Stimulated activated CD8-positive, alpha-beta memory T cell treated with anti-CD3 and anti-CD28 coated beads, Interleukin-2, amount 100 ng/mL, for 48 hours (primary cell): ENCODE measurements at places on chromosomes 12 and 14.

- DNase-seq: no peak
These were observed 47.4 kb downstream of the DYRK2 start for GRCh38 chr12:67695974-67696373.

GRCh38 chr12:20426191-20426590 is 57.9 kb downstream of the PDE3A start:
- no peak for DNase-seq

DNA sequence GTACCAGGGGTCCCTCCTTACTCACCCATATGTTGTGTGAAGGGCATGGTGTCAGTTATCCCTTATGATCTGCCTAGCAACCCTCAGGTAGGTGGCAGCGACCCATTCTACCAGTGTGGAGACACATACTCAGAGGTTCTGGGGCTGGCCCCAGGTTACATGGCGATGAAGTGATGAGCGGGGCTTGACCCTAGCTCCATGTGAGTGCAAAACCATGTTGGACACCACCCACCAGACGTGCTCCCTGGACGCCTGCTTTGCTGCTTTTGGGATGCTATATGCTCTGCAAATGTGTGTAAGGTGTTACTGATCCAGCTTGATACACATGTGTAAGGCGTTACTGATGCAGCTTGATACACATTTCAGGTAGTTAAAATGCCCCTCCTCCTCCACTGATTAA is 33.3 kb downstream of the EP400 start:
- no peak for DNase-seq

DNA sequence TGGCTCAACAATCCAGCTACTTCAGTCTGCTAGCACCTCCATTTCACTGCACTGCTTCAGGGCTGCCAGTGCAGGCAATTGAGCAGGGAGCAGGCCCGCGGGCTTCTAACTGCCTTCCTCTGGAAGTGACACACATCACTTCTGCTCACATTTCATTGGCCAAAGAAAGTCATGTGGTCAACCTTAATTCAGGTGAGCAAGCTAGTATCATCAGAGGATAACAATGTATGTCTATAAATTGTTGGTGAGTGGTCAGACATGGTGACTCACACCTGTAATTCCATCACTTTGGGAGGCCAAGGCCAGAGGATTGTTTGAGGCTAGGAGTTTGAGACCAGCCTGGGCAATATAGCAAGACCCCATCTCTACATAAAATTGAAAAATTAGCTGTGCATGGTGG is 22.3 kb upstream of the CHGA start:
- DNase-seq: no peak

- DNase-seq: no peak
These were observed 6.2 kb downstream of the CHST11 start for GRCh38 chr12:104462931-104463339.

DNA sequence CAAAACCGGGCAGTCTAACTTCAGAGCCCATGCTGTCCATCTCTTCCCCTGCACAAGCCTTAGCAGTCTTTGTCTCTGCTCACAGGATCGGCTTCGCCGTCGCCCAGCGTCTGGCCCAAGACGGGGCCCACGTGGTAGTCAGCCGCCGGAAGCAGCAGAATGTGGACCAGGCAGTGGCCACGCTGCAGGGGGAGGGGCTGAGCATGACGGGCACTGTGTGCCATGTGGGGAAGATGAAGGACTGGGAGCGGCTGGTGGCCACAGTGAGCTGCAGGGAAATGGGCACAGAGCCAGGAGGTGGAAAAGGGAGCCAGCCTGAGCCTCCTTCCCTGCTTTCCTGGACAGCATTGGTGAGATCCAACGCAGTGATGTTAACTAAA is 14.2 kb upstream of the CARMIL3 start:
- no peak for DNase-seq

GRCh38 chr14:101731187-101732080 is 30.1 kb upstream of the PPP2R5C start:
- peak; percentile 79 for DNase-seq

- no peak for DNase-seq
These were observed 1.5 kb downstream of the PRDM4 start for GRCh38 chr12:107759410-107759809.

DNA sequence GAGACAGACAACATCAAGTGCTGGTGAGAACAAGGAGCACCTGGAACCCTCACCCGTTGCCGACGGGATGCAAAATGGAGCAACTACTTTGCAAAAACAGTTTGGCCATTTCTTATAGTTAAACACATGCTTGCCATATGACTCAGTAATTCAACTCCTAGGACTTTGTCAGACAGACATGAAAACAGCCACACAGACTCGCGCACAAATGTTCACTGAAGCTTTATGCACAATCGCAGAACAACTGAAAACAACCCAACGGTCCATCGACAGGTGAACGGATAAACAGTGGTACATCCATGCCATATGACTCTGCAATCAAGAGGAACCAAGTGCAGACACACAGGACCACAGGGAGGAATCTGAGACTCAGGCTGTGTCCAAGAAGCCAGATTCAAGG is 30.8 kb downstream of the NCOR2 start:
- DNase-seq: no peak

DNA sequence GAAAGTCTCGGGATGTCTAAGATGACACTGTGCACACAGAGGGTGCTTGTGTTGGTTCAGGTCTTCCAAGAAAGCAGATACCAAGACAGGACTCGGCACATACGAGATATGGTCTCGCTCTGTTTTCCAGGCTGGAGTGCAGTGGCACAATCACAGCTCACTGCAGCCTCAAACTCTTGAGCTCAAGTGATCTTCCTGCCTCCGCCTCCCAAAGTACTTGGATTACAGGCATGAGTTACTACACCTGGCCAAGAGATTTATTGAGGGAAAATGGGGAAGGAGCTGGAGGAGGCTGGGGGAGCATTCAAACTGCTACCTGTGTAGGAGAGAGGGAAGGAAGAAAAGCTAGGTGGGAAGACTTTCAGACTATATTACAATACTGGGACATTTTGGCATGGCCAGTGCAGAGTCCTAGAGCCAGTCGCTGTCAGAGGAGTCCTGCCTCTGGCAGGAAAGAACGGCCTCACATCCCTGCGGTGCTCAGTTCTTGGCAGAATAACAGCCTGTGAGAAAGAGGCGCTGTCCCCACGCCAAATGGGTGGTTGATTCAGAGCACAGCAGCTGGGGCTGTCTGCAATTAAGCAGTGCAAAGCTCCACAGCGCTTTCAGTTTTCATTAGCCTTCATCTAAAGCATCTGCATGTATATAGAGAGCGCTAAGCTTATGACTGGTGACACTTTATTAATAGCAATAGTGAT is 18.3 kb downstream of the SLC17A8 start:
- DNase-seq: no peak

DNA sequence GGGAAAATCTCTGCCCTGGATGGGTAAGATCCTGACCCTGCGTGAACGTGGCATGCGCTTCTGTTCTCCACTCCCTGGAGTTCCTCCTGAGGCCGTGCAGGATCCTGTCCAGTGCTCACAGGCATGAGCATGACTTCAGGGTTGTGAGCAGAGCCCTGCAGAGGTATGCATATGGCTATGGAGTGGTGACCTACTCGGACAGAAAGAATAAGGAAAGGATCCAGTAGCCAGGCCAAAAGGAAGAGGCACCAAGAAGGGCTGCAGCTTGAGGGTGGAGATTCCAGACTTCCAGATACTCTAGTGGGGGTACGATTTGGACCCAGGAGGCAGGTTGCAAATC is 20.8 kb upstream of the CD27 start:
- no peak for DNase-seq

DNA sequence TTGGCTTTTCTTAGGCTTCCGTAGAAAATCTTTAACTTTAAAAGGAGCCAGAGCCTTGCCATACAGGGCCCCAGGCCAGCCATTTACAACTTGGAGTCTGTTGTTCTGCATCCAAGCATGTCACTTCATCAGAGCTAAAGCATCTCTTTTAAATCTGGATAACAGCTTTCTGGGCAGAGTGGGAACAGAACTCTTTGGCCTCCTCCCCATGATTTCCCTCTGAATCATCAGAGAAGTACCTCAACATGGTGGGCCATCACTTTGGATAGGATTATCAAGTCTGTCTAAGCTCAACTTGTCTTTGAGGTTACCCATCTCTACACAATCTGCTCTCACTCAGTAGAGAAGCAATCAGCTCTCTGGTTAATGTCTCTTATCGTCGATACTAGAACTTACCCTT is 170.9 kb downstream of the SLC6A15 start:
- DNase-seq: no peak

- DNase-seq: peak; percentile 28
These were observed 630 bp downstream of the FOS start for GRCh38 chr14:75279153-75279762.

DNA sequence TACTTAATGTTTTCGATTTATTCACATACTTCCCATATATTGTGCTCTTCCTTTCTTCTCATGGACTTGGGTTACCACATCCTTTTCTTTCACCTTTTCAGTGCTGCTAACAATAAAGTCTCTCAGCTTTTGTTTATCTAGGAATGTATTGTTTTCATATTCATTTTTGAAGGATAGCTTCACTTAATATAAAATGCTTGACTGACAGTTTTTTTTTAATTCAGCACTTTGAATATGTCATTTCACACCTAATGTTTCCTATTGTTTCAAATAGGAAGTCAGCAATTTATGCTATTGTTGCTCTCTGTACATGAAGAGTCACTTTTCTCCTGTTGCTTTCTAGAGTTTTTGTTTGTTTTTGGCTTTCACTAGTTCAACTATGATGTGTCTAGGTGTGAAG is 738.3 kb upstream of the STXBP6 start:
- DNase-seq: no peak

GRCh38 chr12:93356214-93356613 is 21.5 kb upstream of the NUDT4 start:
- DNase-seq: no peak

- no peak for DNase-seq
These were observed 22.2 kb downstream of the RASAL1 start for GRCh38 chr12:113113397-113113796.

- DNase-seq: no peak
These were observed 461 bp downstream of the SLC8A3 start for GRCh38 chr14:70188322-70188658.

GRCh38 chr12:47819138-47819895 is 386 bp downstream of the HDAC7 start:
- DNase-seq: no peak

- no peak for DNase-seq
These were observed 239.1 kb downstream of the SSPN start for GRCh38 chr12:26434299-26435068.

GRCh38 chr12:14896521-14897169 is 11.0 kb upstream of the MGP start:
- DNase-seq: no peak

- no peak for DNase-seq
These were observed 25.4 kb downstream of the AP5M1 start for GRCh38 chr14:57293866-57294837.
